ENCODE measurements at places on chromosomes 6 and 20.
A peak's percentile ranks its signal among the peaks of the same experiment; 100 is the strongest.

- peak; percentile 38 for DNase-seq
Measured at GRCh38 chr6:29847871-29848630, 20.4 kb downstream of the HLA-G start.

- DNase-seq: no peak
Measured at GRCh38 chr6:90401933-90402830, 105.5 kb upstream of the BACH2 start.

DNA sequence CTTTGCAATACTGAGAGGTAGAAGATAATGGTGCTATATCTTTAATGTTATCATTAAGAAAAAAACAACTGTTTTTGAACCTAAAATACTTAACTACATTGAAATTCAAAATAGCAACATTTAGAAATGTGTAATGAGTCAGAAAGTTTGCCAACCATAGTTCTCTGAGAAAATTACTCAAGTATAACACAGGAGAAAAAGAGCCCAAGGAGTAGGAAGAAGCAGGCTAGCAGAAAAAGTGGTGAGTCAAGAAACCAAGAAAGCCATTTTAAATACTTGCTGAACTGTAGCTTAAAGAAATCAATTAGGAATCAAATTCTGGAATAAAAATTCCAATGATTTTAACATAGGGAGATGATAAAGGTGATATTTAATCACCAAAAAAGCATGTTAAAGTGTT lies 181.0 kb upstream of the RSPO3 start:
- no peak for DNase-seq

DNA sequence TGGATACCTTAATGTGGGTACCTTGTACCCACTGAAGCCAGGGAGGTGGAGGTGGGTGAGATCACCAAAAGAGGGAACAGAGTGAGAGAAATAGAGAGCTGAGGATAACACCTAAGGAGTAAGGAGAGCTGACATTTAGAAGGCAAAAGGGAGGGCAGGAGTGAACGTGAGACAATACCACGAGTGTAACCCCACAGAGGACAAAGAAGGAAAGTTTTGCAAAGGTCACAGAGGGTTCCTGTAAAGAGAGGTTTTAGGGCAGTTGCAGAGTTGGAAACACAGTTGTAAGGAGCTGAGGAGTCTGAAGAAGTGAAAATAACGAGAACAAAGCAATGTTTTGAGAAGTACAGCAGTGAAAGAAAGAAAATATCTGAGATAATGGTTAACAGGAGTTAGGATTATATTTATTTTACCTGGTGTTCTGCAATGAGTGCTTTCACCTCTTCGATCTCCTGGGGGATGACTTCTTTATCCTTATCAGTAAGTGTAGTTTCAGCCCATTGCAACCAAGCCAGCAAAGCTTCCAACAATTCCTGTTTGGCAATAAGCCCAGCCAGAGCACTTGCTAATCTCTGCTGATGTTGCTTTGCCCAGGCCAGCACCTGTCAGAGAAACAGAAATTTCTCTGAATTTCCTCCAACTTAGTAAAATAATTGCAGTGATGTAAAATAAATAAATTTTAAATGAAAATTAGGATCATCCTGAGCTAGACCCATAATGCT lies 166.8 kb downstream of the DST start:
- peak; percentile 50 for DNase-seq

DNA sequence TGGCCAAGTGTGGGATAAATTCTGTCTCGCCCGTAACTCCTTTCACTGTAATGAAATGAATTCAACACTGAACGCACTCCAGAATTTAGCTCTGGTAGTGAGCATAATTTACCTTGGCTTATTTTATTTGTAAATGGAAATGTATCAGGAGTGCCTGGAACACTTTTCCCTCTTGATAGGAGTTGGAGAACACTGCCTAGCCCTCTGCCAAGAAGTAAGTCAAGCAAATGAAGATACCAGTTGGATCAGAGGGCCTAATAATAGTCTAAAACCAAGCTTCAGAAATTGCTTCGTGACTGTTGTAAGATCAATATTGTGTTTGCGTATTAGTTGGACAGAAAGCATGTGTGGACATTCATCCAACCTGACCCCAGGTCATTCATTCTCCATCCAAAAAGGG lies 64.6 kb upstream of the TPD52L1 start:
- no peak for DNase-seq

DNA sequence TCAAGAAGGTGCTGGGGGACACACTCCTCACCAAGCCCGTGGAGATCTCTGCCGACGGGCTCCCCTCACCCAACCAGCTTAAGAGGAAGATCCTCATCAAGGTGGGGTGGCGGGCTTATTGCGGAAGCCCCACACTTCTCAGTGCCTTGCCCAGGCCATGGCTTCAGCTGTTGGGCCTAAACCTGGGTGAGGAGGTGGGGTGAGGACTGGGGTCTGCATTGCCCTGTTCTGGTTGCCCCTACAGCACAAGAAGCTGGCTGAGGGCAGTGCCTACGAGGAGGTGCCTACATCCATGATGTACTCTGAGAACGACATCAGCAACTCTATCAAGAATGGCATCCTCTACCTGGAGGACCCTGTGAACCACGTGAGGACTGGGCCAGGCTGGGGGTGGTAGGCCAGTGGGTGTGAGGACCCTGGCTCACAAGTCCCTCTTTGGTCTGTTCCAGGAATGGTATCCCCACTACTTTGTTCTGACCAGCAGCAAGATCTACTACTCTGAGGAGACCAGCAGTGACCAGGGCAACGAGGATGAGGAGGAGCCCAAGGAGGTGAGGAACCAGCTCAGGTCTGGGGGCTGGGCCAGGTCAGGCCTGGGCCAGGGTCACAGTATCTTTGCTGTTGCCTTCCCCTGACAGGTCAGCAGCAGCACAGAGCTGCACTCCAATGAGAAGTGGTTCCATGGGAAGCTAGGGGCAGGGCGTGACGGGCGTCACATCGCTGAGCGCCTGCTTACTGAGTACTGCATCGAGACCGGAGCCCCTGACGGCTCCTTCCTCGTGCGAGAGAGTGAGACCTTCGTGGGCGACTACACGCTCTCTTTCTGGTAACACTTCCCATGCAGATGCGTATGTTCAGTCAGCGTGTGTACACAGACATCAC lies 27.9 kb downstream of the PLCG1 start:
- DNase-seq: no peak

GRCh38 chr6:130829333-130829910 lies 2.2 kb downstream of the SMLR1 start:
- DNase-seq: no peak

- no peak for DNase-seq
Measured at GRCh38 chr6:141426400-141426980, 706.2 kb upstream of the GJE1 start.

GRCh38 chr20:62210496-62210855 lies 9.6 kb downstream of the HRH3 start:
- no peak for DNase-seq

- DNase-seq: peak; percentile 36
Measured at GRCh38 chr6:163324688-163325389, 89.7 kb upstream of the QKI start.

- DNase-seq: peak; percentile 86
Measured at GRCh38 chr6:21163110-21163837, 430.3 kb upstream of the SOX4 start.

GRCh38 chr6:52598123-52598823 lies 21.4 kb upstream of the TRAM2 start:
- peak; percentile 85 for DNase-seq

GRCh38 chr6:85285114-85285513 lies 164.8 kb upstream of the NT5E start:
- DNase-seq: no peak

DNA sequence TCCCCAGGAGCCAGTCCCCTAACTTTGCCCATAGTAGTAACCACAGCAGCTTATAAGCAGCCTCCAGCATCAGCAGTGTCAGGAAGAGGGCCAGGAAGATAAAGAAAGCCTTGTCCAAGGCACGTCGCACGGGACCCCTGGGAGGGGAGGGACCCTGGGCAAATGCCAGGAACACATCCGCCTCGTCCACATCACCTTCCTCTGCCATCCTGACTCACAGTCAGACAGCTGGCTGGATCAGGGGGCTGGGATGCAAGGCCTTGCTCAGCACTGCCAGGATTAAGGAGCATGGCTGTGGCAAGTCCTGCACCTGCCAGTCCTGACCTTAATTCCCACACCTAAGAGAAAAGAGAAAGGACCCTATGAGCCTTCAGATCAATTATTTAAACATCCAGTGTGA lies 11.5 kb upstream of the ZBTB22 start:
- DNase-seq: no peak

DNA sequence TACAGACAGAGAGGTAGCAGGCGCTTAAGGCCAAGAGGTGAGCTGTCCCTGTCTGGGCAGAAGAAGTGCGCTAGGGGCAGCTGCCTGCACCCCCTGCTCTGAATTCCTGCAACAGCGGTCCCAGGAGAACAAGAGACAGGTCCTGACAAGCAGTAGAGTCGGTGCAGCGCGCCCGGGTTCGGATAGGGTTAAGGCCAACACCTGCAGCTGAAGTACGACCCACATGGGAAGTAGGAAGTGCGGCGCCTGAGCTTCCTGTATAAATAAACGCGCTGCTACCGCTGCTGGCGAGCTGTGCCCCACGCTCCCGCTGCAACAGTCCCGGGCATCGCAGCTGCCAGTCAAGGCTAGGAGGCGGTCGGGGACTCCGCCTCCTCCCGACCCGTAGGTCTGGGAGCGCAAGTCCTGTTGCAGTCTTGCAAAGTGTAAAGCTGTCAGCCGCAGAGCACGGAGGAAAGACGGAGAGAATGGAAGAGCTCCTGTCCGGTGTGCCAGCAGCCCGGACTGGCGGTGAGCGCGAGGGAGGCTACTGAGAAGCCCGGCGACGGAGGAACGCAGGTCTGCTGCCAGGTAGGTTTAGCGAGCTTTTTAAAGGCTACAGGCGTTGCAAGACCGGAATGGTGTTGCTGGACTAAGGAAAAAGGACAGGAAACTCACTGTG lies at the start of gene RNF144B:
TSS of gene RNF144B (plus strand) at position 290 of the 661 bp plus-strand sequence. CDS start 12,185 bp downstream, outside the sequence.
- DNase-seq: peak; percentile 56

GRCh38 chr20:32834972-32835371 lies 15.2 kb downstream of the MAPRE1 start:
- DNase-seq: no peak

DNA sequence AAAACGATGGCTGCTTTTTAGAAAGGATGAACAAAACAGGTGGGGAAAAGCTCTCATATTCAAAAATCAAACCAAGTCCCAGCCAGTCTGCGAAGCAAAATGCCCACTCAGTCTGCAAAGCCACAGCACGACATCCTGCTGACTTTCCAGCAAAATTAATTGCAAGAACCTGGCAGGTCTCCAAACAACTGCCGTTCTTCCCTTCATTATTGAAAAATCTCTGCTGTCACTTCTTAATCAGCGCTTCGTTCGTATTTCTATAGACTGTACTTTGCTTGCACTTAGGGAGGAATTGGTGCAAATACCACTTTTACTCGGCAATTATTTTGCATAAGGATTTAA lies 222.4 kb downstream of the CBLN4 start:
- DNase-seq: no peak

DNA sequence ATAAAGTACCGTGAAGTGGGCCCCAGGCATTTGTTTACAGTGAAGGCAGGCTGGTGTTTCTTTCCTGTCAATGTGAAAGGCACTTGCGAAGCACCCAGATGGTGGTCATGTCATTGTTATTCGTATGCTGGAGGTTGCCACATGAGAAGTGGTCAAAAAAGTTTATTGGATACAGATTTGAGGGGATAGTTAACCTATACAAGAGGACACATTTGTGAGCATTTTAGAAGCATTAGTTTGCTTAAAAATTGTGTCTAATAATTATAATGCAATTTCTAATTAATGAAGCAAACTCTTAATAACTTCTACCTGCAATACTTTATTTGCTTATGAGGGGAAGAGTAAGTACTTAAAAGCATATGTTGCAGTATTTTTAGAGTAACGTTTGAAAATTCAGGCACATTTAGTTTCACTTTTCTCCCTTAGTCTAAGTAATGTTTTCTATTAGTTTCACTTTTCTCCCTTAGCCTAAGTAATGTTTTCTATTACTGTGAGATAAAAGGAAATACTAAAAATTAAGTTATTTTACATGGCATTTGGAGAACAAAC lies 120.7 kb upstream of the CLDN20 start:
- no peak for DNase-seq

DNA sequence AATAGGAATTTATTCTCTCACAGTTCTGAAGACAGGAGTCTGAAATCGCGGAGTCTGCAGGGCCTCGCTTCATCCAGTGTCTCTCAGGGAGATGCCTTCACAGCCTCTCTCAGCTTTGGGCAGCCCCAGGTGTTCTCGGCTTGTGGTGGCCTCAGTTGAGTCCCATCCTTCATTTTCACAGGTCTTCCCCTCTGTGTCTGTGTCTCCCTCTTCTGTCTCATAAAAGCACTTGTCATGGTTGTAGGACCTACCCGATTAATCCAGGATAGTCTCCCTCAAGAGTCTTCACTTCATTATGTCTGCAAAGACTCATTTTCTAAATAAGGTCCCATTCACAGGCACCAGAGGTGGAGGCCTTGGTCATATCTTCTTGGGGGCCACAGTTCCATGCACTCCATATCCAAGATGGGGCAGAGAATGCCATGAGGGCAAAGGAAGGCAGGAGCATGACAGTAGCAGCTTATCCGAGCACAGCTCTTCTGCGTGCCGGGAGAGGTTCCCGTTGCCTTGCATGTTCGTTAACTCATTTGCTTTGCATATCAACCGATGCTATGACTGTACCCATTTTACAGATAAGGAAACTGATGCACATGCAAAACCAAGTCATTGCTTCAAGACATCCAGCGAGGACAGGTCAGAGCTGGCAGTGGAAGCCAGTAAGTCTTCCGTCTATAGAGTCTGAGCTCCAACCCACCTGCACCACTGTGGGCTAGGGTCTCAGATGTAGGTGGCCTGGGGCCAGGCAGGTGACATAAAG lies 363.8 kb upstream of the SULF2 start:
- no peak for DNase-seq

DNA sequence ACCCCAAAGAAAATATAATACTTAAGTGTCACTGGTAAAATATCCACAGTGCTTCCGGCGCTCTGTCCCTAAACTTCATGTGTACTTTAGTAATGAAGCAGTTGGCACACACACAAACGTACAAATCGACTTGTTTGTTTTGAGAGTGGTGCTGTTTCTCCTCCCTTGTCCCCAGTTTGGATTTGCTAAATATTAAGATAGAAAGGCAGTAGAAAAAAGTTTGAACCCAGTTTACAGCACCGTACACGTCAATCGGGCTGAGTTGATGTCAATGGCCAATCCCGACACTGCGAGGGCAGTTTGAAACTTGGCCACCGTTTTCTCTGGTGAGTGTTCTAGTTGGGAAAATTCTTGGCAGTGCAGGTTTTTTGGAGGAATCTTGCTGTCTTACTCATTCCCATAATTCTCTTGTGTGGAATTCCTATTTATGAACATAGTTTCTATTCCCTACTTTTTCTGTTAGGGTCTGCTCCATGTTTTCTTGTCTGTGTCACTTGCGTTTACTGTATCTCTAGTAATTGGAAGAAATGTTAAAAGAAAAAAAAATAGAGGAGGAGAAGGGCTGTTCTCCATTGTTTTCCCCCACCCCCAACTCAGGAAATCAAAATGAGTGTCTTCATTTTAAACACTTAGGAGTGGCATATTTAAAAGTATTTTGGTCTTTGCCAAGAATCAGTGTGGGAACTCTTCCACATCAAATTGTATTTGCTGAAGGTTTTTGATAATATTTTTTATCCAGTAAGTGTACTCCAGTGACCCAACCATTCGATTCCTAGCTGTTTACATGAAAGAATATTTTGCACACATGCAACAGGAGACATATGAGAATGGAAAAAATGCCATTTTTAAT lies 72.3 kb downstream of the OR2B2 start:
- peak; percentile 65 for DNase-seq

- DNase-seq: no peak
Measured at GRCh38 chr20:61895016-61895415, 170.7 kb downstream of the TAF4 start.

Data from brain microvascular endothelial cell (primary cell).